Body of pancreas (tissue), 4 donors: ENCODE measurements at places on chromosomes 1 and 21. TPM values are rescaled to one million over a fixed set of nuclear protein-coding genes. Genes with fewer than 3 reads are reported as not detected.

AGT gene
- total RNA-seq = 11.2 TPM

C1QB gene
- total RNA-seq = 73.9 TPM

TCHHL1 gene
- total RNA-seq = not detected

OR2L13 gene
- not detected for total RNA-seq

VANGL2 gene
- 7.8 TPM for total RNA-seq

CFAP45 gene
- not detected for total RNA-seq

RGS1 gene
- total RNA-seq = 10.4 TPM

CFHR4 gene
- total RNA-seq = not detected

A3GALT2 gene
- total RNA-seq = not detected

TTC4 gene
- 15.0 TPM for total RNA-seq

SYT11 gene
- 1.3 TPM for total RNA-seq

TRIM58 gene
- 3.4 TPM for total RNA-seq

GPX7 gene
- 9.6 TPM for total RNA-seq

SV2A gene
- 2.1 TPM for total RNA-seq

FAM78B gene
- total RNA-seq = 2.9 TPM

JUN gene
- total RNA-seq = 320 TPM

ZNF593 gene
- 25.2 TPM for total RNA-seq

SYNC gene
- 2.3 TPM for total RNA-seq

PUM1 gene
- total RNA-seq = 30.9 TPM

LCE1E gene
- not detected for total RNA-seq

KIF26B gene
- 0.78 TPM for total RNA-seq

CAMK1G gene
- 0.33 TPM for total RNA-seq

C1orf87 gene
- total RNA-seq = not detected

B3GALT5 gene
- 4.9 TPM for total RNA-seq

SOAT1 gene
- total RNA-seq = 25.4 TPM

MPZ gene
- 6.6 TPM for total RNA-seq

HAO2 gene
- total RNA-seq = not detected

RUNX3 gene
- total RNA-seq = not detected
